Liver (tissue), 10 donors: ENCODE measurements at places on chromosomes 6 and 20. TPM values are rescaled to one million over a fixed set of nuclear protein-coding genes. Genes with fewer than 3 reads are reported as not detected.

NTSR1 gene
- 0.33 TPM for total RNA-seq

DNA sequence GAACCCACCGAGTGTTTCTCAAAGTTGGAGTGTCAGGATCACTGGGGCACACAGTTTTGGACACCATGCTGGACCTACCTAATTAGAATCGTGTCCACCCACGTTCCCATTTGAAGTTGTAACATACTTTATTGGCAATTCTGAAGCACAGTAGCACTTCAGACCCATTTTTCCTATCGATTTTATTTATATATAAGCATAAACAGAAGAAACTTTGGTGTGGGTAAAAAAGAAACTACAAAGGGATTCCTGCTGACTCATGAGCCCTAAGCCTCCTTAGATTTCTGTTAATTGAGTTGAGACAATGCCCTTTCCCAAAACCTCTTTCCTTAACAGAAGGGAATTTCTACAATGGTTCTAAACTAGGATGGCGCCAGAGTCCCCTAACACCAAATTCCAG lies 398.0 kb downstream of the CDKAL1 start:
- peaks cover 2% of the 10 kb centered on the region for H3K4me1 ChIP-seq
- no peak for DNase-seq
- H3K36me3 ChIP-seq, result no peaks in the 10 kb centered on the region
- no peak overlapping the region for H3K4me3 ChIP-seq

DDX43 gene
- total RNA-seq, result 0.75 TPM

DNA sequence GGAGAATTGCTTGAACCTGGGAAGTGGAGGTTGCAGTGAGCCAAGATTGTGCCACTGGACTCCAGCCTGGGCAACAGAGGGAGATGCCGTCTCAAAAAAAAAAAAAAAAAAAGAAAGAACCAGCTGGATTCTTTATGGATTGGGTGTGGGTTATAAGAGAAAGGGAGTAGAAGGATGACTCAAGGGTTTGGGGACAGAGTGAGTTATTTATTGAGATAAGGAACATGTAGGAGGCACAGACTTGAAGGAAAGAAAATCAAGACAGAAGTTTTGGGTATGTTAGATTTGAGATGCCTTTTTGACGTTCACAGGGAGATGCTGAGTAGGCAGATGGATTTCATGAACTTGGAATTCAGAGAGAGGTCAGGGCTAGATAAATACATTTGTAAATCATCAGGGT lies 47.6 kb downstream of the KIZ start:
- no peak overlapping the region for H3K4me3 ChIP-seq
- no peak overlapping the region for H3K27ac ChIP-seq
- H3K4me1 ChIP-seq, result no peaks in the 10 kb centered on the region
- no peaks in the 10 kb centered on the region for H3K36me3 ChIP-seq
